ENCODE measurements at places on chromosomes 1 and 21.
A peak's percentile ranks its signal among the peaks of the same experiment; 100 is the strongest.

DNA sequence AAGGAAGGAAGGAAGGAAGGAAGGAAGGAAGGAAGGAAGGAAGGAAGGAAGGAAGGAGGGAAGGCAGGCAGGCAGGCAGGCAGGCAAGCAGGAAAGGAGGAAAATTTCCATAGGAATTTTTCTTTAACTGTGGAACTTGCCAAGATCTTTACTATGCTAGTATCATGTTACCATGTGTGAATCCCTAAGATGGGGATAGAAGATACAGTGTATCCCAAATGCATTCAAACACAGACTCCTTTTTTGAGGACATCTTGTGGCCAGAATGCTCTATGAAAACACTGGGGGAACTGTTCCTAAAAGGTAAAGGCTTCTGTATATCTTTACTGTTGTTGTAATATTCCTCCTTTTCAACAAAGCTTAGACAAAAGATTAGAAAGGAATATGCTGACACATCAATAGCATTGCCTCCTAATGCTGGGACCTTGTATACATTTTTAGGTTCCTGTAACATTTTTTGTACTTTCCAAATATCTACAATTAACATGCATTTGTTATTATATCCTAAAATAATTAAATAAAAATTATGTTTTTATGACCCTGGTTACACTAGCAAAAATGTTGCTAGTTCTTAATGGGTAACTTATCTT, 20.6 kb downstream of the CCDC190 start:
- DNase-seq, result no peak

DNA sequence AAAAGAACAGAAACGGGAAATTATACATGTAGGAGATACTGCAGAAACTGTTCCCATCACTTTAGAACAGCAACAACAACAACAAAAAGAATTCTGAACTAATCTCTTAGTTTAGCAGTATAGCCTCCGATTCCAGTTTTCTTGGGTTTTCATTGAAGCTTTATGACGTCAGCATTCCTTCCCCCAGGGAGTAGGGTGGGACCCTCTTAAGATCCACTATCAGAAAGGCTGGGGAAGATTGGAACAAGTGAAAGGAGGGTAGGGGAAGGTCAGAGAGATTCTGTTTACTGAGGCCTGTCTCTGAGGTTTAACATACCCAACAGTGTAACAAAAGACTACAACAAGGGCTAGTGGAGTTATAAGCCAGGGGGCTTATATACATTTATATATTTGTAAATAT, 121.4 kb upstream of the OLFM3 start:
- no peak for DNase-seq

GRCh38 chr1:206513312-206514111, 6.2 kb downstream of the RASSF5 start:
- DNase-seq, result peak; percentile 91

- DNase-seq, result no peak
These were observed 238.5 kb downstream of the PTGER3 start for GRCh38 chr1:70809069-70809468.

DNA sequence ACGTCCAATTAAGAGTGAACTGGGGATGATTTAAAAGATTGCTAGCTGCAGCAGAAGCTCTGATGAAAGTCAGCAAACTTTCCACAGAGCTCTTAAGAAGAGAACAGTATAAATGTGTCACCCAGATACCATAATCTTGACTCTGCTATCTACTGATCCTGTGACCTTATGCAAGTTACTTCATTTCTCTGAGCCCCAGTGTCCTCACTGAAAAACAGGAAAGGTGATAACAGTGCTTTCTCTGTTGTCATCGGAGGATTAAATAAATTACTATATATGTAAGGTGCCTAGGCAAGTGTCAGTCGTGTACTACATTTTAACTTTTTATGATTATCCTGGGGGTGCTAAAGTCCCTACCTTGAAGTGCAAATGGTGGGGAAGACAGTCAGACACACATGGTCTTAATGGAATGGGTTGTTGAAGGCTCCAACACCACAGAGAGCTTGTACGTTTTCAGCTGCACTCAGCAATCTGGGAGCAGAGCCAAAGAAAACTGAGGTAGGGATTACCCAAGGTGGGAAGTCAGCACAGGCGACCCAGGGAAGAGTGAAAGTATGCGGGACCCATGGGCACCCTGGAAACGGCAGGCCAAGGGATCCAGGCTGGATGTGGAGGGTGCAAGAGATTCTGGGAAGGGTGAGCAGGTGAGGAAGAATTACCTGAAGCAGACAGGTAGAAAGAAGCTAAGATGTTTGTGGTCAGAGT, 82.8 kb downstream of the DTL start:
- no peak for DNase-seq

DNA sequence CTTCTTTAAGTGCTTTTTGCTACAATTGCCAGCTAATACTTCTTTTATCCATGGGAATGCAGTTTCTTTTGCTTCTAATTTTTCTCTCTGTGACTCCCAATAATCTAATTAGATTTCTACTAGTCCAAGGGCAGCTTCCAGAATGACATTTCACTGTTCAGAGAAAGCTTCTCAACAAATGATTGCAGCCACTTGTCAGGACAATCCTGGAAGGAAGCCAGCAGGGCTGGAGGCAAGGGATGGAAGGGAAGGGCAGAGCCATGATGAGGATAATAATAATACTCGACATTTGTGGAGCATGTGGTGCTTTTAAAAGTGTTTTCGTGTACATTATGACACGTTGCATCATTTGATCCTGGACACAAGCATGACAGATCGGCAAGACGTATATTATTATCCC, 19.4 kb downstream of the F11R start:
- no peak for DNase-seq

DNA sequence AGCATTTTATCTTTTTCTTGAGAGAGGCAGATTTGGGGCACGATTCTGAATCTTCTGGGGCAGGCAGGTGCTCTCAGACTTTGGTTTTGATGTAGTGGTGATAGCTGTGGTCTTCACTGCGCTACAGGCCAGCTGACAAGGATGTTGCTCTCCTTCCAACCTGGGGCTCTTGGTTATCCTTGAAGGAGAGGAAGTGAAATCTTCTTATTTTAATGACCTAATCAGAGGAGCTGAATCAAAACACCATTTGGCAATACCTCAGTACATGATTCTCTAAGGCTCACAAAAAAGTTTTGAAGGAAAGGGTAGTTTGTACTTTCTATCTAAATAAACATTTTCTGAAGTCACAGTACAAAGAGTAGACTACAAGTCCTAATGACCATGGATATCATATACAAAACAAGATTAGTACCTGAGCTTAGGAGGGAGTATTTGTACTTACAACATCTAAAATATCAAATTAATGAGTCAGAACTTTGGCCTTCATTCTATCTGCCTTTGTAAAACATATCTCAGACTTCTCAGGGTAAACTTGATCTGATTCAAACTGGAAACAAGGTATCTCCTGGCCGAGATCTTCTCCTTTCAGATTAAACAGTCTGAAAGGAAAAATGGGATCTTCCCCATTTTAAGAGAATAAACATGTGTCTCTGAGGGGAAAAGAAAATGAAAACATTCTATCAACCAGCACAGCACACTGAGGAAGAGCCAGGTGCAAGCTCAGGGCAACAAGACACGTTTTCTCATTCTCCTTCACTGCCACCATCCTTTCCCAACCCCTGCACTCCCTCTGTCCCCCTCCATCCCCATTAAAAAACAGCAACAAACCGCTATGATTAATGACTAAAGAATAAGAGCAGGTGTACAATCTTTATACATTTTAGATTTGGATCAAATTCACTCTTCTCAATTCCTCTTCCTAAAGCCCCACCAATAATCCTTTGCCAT, 69.2 kb downstream of the SH3GLB1 start:
- no peak for DNase-seq

DNA sequence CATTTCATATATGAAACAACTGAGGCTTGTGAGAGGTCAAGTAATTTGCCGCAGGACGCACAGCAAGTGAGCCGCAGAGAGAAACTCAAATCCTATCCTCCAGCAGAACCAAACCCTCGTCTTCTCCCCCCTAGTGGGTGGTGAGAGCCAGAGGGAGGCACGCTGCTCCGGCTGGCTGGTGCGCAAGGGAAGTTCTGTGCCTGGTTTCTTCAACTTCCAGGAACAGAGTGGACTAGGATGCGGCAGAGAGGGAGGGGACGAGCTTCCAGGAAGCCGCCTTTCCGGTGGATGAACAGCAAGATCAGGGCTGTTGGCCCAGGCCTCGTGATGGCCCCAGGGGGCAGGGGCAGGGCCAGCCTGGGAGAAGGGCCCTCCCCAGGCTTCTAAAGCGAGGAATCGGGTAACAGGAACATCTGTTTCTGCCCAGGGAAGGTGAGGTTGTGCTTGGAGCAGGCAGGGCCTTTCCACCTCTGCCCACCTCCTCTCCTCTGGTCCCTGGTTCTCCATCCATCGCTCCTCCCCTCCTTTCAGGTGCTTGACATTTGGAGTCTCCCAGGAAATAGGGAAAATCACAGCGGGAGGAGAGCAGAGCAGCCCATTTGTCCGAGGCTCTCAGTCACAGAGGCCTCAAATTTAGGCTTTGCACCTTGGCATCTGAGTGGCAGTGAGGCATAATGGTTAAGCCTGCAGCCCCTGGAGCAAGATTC, 16.8 kb upstream of the PDIK1L start:
- DNase-seq, result peak; percentile 55

DNA sequence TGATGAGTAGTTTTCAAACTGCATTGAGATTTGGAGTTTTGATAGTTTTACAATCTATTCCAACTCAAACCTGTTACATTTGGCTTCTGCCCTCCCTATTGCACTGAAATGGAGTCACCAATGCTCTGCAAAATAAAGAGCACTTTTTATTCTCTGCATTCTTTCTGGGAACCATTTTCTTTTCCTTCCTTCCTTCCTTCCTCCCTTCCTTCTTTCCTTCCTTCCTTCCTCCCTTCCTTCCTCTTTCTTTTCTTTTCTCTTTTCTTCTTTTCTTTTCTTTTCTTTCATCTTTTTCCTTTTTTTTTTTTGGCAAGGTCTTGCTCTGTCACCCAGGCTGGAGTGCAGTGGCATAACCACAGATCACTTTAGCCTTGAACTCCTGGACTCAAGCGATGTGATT, 114.2 kb downstream of the TBX19 start:
- DNase-seq, result no peak

GRCh38 chr1:15574741-15575140, 10.1 kb downstream of the AGMAT start:
- DNase-seq, result no peak

DNA sequence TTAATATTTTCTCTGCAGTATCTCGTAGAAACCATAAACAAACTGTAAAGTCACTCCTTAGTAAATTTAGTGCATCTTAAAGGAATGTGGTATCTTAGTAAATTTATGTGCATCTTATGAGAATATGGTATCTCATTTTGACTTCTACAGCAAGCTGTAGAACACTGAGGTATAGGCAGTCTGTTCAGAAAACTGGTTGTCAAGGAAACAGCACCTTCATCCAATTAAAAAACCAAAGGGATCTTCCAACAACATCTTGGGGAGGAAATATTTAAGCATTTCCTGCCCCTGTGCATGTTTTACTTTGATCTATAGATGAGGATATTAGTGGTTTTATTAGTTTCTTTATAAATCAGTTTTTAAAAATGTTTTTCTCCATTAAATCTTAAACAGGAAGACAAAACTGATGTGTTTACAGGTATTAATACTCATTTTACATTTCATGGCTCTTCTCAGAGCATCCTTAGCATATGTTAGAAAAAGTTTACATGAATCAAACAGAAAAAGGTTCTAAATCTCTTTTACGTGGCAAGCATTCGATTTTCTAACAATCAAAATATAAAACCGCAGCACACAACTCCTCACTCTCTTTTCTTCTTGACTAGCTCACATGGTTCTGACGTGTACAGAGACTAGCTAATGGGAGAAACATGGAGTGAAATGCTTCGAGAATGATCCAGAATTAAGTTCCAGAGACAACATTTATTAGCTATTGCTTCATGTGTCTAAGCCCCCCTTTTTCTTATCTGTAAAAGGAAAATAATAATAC, 668.8 kb downstream of the PTPRC start:
- DNase-seq, result no peak

DNA sequence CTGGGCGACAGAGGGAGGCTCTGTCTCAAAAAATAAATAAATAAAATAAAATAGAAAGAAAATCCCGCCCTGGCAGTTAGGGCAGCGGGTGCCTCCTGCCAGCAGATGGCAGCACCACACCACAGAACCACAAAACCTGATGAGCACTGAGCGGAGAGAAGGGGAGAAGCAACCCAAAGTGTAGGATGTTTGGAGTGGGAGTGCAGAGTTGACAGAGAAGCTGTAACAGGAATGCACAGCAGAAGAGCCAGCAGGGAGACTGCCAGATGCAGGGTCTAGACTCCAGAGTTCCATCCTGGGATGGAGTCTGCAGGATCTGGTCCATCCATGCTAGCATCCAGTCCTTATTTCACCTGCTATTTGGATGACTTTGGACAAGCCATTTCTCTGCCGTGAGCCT, 29.7 kb upstream of the KIRREL1 start:
- peak; percentile 84 for DNase-seq

GRCh38 chr1:23163395-23163794, 5.3 kb downstream of the LUZP1 start:
- DNase-seq, result no peak

- DNase-seq, result no peak
These were observed 239.4 kb upstream of the POU3F1 start for GRCh38 chr1:38285807-38286530.

Data from femur (tissue), 1 donor.